ENCODE measurements at places on chromosomes 5 and 9.

DNA sequence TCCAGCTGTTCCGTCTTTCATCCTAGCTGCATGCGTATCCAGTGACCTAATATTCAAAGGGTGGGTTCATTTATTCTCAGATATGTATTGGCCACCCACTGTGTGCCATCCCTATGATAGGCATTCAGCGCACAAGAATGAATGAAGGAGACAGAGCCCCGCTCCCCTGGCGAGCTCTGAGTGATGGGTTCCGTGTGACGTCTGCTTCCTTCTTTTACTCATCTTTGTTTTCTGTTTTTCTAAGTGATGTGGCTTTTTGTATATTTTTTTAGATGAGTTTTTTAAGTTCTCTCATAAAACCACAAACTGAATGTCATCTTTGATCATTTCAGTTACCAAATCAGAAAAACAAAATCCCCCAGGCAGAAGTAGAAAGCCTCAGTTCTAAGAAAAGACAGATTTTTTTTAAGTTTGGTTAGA lies 168.3 kb upstream of the OTULINL start:
- DNase-seq: peak; percentile 21

- no peak for DNase-seq
Observed at GRCh38 chr9:69317894-69318293, 7.1 kb upstream of the ENTREP1 start.

DNA sequence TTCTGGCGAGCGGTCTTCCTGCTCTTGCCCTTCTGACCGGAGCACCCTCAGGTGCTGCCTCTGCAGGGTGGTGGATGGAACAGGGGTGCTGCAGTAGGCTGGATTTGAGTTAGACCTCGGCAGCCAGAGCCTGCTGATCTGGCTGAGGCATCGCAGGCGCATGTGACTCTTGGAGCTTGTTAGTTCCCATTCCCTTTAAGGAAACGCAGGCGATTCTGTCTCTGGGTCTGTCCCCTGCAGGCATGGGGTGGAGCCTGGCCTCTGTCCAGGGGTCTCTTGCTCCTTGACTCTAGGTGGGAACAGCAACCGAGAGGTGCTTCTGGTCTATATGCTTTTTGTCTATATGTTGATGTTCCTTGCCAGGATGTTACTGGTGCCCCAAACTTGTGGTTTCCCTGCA lies 3.1 kb downstream of the WNK2 start:
- no peak for DNase-seq

DNA sequence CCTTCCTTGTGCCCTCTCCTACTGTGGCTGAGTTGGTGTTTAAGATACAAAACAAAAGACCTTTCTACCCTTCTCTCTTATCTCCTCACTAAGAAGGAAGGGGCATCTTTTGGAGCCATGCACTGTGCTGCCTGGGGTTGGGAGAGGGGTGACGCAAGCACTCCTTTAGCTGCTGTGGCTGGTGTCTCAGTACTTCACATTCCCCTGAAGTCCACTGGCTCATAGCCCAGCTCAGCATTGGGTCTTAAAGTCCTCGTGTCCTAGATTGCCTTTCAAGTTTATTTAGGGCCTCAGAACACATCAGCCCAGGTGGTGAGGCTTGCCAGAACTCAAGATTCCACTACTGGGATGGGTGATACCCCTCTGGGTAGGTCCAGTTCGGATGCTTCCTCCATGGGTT lies 325.9 kb upstream of the CYLC2 start:
- no peak for DNase-seq

GRCh38 chr9:123556464-123557435 lies 200.8 kb downstream of the CRB2 start:
- no peak for DNase-seq

DNA sequence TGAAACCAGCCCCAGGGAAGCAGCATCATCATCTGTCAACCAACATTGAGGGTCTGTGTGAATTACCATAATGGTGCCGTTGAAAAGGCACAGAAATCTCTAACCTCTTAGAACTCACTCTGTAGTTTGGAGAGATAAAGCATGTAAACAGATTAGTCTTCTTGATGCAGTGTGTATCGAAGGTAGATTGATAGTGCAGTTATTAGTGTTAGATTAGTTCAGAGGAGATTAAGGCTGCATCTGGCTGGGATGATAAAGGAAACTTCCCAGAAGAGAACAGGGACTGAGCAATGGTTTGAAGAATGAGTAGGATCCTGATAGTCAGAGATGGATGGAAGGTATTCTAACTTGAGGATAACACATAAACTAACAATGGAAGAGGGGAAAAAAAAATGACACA lies 651.5 kb downstream of the TLE1 start:
- no peak for DNase-seq

DNA sequence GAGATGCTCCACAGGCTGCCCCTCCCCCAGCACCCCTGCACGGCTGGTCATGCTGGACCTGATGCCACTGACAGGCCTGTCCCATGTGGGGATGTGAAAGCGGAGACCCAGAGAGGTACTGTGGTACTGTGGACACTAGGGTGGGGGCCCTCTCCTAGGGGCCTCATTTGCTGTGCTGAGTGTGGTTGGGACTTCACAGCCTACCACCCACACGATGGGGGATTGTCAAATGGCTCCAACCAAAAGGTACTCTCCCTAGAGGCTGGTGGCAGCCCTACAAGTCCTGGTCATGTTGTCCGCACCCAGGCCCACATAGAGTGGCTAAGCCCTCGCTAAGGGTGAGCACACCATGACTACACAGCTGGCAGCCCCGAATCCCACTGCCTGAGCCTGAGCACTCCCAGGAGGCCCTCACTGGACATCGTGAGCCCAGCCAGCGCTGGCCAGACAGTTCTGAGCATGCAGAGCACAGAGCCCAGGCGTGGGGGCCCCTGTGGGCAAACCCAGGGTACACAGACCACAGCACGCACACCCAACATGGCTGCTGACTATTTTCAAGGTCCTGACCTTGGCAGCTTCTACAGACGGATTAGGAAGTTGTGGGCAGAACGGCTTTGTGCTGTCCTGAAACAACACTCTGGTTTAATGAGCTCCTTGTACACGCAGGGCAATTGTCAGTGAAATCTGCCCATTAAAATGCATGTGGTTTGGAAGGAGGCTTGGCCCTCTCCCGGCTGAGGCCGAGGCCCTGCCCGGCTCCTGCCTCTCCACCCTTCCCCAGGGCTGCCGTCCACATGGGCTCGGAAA lies 214.1 kb downstream of the HSPA4 start:
- no peak for DNase-seq

- no peak for DNase-seq
Observed at GRCh38 chr5:72355706-72356299, 35.6 kb downstream of the PTCD2 start.

GRCh38 chr9:126745574-126746411 lies 59.0 kb upstream of the ZBTB43 start:
- no peak for DNase-seq

GRCh38 chr5:9834871-9835770 lies 205.0 kb upstream of the TAS2R1 start:
- DNase-seq: no peak

DNA sequence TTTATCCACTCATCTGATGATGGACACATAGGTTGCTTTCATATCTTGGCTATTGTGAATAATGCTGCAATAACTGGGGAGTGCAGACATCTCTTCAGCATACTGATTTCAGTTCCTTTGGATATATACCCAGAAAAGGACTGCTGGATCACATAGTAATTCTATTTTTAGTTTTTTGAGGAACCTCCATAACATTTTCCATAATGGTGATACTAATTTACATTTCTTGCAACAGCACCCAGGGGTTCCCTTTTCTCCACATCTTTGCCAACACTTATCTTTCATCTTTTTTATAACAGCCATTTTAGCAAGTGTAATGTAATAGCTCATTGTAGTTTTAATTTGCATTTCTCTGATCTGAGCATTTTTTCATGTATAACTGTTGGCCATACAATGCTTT lies 34.1 kb upstream of the NR4A3 start:
- no peak for DNase-seq

GRCh38 chr5:150469718-150470469 lies 20.4 kb upstream of the RPS14 start:
- no peak for DNase-seq

DNA sequence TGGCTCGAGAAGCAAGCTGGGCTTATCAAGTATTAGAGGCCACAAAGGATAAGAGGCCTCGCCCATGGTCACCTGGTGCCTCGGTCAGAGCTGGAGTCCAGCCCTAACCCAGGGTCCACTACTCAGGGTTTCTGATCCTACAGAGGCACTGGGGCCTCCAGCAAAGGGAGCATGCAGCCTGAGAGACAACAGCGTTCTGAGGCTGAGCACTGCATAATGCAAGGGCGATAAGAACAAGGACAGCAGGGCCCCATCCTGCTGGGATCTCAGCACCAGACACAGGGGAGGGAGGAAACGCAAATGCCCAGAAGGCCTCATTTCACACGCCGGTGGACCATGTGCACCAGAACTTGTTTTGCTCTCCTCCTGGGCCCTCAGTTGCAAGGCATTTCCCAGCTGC lies 63.0 kb downstream of the C5orf15 start:
- DNase-seq: no peak

GRCh38 chr5:178194026-178194425 lies 6.9 kb upstream of the GMCL2 start:
- DNase-seq: no peak

DNA sequence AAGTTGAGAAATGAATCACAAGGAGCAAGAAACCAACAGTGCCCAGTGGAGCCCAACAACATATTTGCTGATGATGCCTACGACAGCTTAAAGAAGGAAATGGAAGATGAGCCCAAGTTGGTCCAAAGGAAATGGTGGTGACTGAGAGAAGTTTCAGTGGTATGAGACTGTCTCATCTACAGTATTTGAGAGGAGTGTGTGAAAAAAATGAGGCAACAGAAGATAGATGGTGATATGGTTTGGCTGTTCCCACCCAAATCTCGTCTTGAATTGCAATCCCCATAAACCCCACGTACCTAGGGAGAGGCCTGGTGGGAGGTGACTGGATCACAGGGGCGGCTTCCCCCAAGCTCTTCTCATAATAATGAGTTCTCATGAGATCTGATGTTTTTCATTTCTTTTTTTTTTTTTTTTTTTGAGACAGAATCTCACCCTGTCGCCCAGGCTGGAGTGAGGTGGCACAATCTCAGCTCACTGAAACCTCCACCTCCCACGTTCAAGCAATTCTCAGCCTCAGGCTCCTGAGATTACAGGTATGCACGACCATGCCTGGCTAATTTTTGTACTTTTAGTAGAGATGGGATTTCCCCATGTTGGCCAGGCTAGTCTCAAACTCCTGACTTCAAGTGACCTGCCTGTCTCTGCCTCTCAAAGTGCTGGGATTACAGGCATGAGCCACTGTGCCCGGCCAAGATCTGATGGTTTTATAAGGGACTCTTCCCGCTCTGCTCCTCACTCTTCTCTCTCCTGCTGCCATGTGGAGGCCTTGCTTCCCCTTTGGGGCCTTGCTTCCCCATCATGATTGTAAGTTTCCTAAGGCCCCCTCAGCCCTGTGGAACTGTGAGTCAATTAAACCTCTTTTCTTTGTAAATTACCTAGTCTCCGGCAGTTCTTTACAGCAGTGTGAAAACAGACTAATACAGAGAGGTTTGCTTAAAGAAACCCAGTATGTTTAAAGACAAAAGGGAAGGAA lies 30.2 kb downstream of the EFCAB9 start:
- DNase-seq: no peak

DNA sequence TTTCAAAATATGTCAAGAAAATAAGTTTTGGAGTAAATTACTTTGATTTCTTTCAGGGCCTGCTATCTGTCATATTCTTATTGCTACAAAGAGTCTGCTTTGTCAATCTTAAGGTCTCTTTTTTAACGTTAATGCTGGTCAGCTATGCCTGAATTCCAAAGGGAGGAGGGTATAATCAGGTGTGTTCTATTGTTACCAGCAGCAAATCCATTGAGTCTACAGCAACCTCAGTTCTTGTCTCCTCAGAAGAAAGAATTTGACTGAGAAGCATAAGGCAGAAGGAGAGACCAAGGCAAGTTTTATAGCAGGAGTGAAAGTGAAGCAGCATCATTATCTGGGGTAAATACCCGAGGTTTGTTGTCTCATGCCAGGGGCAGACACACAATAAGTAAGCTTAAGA lies 23.7 kb upstream of the MINAR2 start:
- no peak for DNase-seq

Data from activated effector memory CD4-positive, alpha-beta T cell treated with Interleukin-2 at 50 U/mL for 16 hours (primary cell).